ENCODE measurements at places on chromosomes 4 and X.

- no peak for DNase-seq
Measured at GRCh38 chr4:6478546-6479220, 6.3 kb upstream of the PPP2R2C start.

DNA sequence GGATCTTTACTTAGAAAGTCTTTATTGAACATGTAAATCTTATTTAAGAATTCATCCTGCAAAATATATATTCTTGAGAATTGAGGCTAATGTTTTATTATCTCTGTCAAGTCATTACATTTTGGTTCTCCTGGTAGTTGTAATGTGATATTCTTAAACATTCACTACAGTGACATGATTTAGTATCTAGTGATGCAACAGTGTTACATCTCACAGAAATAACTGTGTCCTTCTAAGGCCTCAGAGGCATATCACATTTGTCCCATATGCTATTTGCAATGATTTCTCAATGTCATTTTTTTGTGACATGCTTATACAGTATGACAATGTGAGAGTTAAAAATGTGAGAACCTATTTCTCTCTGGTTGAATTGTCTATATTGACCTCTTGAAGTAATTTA is 34.1 kb downstream of the PRRG1 start:
- no peak for DNase-seq

GRCh38 chrX:49695276-49696180 is at the start of gene PAGE1:
Gene PAGE1, minus strand, starts transcription at chrX:49695984. Its CDS starts 1,214 bp downstream, at chrX:49694770.
- no peak for DNase-seq

DNA sequence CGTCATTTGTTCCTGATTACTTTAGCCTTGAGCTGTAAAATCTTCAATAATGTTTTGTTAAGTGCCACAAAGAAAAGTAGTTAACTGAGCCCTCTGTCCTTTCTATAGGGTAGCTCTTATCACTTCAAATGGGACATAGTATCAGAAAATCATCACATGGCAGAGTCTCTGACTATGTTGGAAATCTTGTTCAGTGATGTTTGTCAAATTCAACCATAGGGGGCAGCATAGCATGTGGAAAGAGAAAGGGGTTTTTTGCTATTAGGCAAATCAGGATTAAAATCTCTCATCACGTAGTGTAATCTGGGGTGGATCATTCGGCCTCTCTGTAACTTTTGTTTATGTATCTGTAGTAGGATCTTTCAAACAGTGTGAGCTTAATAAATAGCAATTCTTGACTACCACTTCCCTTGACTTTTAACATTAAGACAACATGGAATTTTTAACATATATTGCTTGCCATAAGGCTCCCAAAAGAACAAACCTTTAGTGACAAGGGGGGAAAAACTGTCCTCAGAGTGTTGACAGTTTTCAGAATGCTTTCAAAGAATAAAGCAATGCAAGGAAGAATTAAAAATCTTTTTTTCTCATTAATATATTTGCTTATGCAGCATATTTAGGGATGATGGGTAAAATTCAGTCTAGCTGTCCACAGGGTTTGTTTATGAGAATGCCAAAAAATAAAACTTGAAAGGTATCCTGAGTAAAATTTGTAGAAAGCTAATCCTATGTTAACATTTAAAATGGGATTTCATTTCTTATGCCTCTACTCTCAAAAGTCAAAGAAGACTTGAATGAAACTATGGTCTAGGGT is 127.2 kb downstream of the FBXW7 start:
- no peak for DNase-seq

DNA sequence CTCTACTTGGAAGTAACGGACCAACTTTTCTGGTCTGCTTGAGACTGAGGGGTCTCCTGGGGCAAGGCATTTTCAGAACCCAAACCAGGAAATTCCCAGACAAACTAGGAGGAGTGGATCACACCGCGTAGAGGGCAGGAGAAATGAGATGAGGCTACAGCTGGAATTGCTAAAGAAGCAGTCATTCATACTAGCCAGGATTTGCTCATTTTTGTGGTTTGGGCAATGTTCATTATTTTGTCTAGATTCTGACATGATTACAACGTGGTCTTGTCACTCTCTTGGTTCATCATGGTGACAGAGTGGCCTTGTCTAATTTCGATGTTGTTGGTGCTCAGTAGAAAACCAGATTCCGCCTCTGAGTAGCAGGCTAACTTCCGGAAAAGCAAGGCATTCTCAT is 63.2 kb downstream of the BANK1 start:
- no peak for DNase-seq

GRCh38 chr4:16085822-16086221 is 2.0 kb upstream of the PROM1 start:
- no peak for DNase-seq

DNA sequence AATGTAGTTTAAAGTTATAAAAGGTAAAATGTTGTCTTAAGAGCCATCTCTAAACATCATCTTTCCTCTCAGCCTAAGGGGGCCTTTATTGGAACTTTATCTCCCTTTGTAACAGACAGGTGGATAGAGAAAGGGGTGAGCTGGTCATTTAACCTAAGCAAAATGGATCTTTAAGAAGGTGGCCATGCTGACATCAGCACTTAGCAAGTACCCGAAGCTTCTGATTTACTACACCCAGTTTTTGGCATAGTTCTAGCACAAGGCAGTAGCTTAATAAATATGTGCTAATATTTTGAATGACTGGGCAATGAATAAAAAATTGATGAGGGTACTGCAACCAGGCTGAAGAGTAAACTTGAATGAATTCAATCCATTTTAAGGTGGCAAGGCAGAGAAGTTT is 172.7 kb downstream of the GABRG1 start:
- DNase-seq = no peak

All from H1 (cell line).